ENCODE measurements at places on chromosomes 7 and 10. TPM values are rescaled to one million over a fixed set of nuclear protein-coding genes. Genes with fewer than 3 reads are reported as not detected.

PIP gene
- total RNA-seq, result not detected

DNA sequence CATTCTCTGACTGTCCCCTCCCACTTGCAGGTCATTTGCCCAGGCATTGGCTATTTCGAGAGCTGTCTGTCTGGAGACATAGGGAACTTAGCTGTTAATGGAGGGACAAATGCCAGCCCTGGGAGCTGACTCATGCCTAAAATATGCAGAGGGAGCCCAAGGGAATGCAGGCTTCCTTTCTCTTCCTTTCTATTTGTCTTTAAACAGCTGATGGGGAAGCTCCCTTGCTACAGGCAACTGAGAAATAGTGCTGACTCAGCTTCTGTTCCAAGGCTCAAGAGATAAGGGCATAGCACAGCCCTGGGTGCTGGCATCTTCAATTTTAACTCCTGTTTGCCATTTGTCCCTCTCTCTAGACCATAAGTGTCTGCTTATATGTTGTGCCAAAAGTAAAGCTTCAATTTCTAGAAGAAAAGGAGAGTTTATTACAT lies 82.7 kb upstream of the C1GALT1 start:
- peak; percentile 95 for DNase-seq

TBRG4 gene
- total RNA-seq, result 119 TPM

H2BK1 gene
- not detected for total RNA-seq

Measured in epithelial cell of proximal tubule (primary cell).